ENCODE measurements at places on chromosomes 12 and 14.

GRCh38 chr14:64508215-64508776, 3.7 kb downstream of the ZBTB1 start:
- DNase-seq: no peak

DNA sequence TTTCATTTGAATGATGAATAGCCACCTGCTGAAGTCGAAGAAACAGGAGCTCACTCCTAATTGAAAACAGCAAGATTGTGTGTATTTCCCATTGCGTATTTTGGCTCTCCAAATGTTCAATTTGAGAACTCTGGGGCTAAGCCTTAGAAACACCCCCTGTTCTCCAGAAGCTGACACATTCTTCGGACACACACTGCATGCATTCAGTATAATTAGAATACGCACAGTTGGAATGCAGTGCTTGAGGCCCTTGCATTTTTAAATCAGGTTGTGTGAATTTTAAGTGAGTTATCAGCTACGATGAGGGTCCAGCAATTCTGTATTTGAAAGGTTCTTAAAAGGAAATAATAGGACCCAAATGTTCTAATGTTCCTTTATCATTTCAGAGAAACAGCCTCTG, 103.8 kb downstream of the PRKD1 start:
- DNase-seq: no peak

- no peak for DNase-seq
Observed at GRCh38 chr14:101227611-101228594, 324.4 kb upstream of the RTL1 start.

- DNase-seq: no peak
Observed at GRCh38 chr12:56374726-56375597, 12.3 kb upstream of the APOF start.

GRCh38 chr12:30570211-30570890, 125.3 kb downstream of the IPO8 start:
- no peak for DNase-seq

GRCh38 chr12:48795550-48796455, 6.9 kb upstream of the ADCY6 start:
- DNase-seq: no peak

GRCh38 chr14:101593411-101594238, 32.3 kb downstream of the DIO3 start:
- no peak for DNase-seq
